ENCODE measurements at places on chromosomes 1 and 21. TPM values are rescaled to one million over a fixed set of nuclear protein-coding genes. Genes with fewer than 3 reads are reported as not detected.

The ZNF687 gene
- total RNA-seq: 37.2 TPM

The PTCH2 gene
- 1.4 TPM for total RNA-seq

- no peak for DNase-seq
Observed at GRCh38 chr1:39352881-39353280, 138.6 kb upstream of the BMP8A start.

DNA sequence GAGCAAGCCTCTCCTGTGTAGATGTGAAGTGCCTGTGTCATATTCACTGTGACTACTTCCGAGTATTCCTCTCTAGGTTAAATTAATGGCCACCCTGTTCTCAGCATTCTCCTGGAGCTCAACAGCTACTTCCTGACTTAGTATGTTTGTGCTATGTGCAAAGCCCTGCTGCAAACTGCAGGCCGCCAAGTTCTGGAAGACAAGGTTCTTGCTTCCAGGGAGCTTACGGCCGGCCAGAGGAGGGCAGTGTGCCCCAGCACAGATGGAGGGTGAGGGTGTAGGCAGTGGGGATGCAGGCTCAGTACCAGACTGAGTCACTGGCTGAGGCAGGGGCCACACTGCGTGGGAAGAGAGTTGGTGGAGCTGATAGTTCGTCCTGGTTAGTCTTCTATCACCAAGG is 43.2 kb downstream of the ELK4 start:
- DNase-seq: no peak

The ITLN1 gene
- total RNA-seq: not detected

GRCh38 chr21:31887391-31887841 is 14.6 kb downstream of the HUNK start:
- no peak for DNase-seq

GRCh38 chr1:155977690-155978324 is 540 bp downstream of the ARHGEF2 start:
- DNase-seq: no peak

The CSTB gene
- 22.4 TPM for total RNA-seq

The LRRN2 gene
- 3.3 TPM for total RNA-seq

GRCh38 chr1:8373581-8374241 is 55.8 kb downstream of the SLC45A1 start:
- no peak for DNase-seq

The KRTAP6-1 gene
- total RNA-seq: not detected

GRCh38 chr21:25871566-25871965 is 136.8 kb downstream of the GABPA start:
- no peak for DNase-seq

The AVPR1B gene
- total RNA-seq: not detected

The CLCA2 gene
- total RNA-seq: 0.11 TPM

GRCh38 chr1:54834007-54834541 is 33.0 kb upstream of the TTC22 start:
- DNase-seq: no peak

The ZFP69 gene
- 4.3 TPM for total RNA-seq

DNA sequence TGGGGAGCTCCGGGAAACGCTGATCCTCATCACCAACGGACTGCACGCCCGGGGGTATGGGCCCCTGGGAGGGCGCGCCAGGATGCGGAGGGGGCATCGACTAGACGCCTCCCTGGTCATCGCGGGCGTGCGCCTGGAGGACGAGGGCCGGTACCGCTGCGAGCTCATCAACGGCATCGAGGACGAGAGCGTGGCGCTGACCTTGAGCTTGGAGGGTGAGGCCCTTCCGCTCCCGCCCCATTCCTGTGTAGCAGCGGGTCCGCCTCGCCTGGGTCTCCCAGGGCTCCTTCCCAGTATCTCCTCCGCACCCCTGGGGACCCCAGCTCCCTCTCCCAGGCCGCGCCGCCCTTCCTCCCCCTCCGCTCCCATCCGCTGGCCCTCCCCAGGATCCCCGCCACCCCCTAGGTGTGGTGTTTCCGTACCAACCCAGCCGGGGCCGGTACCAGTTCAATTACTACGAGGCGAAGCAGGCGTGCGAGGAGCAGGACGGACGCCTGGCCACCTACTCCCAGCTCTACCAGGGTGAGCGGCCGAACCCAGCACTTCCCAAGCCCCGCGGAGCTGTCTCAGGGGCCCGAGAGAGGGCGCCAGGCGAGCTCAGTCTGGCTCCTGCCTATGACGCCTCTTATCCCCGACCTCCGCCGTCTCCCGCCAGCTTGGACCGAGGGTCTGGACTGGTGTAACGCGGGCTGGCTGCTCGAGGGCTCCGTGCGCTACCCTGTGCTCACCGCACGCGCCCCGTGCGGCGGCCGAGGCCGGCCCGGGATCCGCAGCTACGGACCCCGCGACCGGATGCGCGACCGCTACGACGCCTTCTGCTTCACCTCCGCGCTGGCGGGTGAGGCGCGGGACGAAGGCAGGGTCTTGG is 5.0 kb downstream of the HAPLN2 start:
- DNase-seq: no peak

DNA sequence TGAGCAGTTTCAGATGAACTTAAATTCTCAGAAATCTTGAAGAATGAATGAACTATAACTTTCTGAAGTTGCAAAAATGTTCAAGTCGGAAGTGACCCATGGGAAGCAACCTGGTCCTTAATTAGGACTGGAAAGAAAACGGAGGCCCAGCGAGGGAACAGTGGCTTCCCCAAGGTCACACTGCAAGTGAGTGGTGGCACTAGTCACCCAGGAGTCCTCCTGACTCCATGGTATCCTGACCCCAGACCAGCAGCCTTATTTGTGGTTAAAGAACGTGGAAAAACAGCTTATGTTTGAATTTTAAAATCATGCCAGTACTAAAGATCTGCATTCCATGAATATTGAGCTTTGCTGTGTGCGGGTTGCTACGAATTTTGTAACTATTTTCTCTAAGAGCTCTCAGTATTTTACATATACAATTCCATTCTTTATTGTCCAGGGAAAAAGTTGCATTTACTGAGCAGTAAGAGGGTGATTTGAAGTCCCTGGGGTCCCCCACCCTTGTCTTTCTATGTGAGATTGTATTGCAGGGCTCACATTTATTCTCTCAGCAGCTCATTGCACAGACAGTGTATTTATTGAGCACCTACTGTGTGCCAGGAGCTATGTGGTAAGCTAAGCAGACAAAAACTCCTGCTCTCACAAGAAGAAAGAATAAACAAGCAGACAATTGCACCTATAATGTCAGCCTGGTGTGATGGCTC is 61.6 kb upstream of the ATP5PO start:
- DNase-seq: no peak

DNA sequence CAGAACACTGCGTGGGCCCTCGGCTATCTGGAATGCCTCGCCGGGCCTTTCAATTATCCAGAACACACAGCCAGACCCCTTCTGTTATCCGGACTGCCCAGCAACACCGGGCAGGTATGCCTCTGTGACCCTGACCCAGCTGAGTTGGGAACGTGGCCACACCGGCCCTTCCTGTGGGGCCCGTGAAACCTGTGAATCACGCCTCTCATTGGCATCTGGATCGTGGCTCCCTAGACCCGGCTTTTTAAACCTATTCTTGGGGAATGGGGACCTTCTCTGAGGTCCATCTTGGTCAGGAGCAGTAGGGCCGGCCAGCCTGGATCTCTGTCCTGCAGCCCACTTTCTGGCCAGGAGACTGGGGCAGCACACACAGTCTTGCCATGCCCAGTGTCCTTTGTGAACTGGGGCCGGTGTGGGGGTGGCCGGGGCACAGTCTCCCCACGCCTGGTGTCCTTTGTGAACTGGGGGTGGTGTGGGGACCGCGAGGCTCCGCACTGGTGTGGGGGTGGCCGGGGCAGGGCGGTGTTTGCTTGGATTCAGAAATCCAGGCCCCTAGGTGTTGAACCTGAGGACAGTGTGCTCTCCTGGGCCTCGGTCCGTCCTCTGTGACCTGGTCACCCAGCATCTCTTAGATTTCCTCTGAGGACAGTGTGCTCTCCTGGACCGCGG is 11.1 kb downstream of the COL18A1 start:
- DNase-seq: no peak

DNA sequence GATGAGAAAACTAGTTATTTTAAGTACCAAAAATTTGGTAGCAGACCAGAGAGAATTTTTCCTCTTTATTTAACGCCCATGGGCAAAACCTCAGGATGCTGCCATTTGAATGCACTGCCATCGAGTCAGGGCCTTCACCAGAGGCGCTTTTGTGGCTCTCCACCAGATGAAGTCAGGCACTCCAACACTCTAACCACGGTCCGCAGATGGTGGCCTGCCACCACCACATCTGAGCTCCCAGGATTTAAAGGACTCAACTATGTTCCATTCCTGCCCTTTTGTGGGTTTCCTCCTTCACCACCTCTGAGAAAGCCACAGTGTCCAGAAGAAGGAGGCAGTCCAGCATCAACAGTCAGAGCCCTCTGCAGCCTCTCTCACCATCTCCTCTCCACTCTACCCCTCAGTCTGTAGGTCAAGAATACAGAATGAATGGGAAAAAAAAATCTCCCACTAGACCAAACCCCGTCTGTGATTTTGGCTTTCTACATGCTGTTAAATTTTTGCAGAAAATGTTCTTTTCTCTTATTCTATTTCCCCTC is 647.4 kb downstream of the USP25 start:
- no peak for DNase-seq

The NES gene
- total RNA-seq: 56.9 TPM

GRCh38 chr1:160421881-160422280 is 21.5 kb downstream of the VANGL2 start:
- no peak for DNase-seq

DNA sequence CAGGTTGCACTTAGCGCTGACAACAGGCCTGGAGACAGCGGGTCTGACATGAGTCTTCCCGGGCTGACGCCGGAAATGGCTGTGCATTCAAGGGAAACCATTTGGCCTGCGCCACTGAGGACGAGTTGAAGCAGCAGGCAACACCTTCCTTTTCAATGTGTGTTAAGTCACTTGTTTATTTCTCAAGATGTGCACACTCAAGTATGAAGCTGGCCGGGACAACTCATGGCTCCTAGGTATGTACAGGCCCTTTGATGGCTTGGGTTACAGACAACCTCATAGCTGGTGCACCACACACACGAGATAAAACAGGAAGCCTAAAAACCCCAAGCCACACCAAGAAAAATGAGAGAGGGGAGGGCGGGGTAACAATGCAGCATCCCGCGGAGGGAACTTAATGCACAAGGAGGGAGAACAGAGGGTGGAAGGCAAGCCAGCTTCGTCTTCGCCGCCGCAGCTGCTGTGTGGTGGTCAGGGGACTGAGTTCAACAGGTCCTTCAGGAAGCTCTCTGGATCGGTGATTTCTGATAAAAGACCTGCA is 118.0 kb upstream of the IFFO2 start:
- no peak for DNase-seq

The NR1I3 gene
- total RNA-seq: not detected

The RGS21 gene
- not detected for total RNA-seq

DNA sequence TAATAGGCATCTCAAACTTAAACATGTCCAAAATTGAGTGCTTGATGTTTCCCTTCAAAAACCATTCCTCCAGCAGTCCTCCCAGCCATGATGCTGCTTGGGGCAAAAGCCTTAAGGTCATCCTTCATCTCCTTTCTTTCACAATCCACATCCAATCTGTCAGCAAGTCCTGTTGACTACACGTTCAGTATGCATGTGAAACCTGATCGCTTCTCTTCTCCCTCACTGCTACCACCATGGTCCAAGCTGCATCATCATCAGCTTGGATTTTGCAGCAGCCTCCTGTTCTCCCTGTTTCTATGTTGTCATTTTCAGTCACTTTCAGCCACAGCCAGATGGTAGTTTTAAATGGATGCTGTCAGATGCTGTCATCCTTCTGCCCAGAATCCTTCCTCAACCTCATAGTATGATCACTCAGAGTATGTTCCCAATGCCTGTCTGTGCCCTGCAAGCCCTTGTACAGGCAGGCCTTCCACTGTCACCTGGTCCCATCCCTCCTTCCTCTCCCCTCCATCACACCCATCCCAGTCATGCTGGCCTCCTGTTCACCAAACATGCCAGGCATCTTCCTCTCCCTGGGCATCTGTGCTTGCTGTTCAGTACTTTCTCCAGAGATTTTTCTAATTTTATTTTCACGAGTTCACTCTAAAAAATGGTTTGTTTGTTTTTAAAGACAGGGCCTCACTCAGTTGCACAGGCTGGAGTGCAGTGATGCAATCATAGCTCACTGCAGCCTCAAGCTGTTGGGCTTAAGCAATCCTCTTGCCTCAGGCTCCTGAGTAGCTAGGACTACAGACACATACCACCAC is 66.0 kb downstream of the SYDE2 start:
- no peak for DNase-seq

The FCER1G gene
- 1.8 TPM for total RNA-seq

The SPRR2B gene
- total RNA-seq: not detected

GRCh38 chr1:175222296-175222938 is 29.8 kb upstream of the KIAA0040 start:
- DNase-seq: no peak

DNA sequence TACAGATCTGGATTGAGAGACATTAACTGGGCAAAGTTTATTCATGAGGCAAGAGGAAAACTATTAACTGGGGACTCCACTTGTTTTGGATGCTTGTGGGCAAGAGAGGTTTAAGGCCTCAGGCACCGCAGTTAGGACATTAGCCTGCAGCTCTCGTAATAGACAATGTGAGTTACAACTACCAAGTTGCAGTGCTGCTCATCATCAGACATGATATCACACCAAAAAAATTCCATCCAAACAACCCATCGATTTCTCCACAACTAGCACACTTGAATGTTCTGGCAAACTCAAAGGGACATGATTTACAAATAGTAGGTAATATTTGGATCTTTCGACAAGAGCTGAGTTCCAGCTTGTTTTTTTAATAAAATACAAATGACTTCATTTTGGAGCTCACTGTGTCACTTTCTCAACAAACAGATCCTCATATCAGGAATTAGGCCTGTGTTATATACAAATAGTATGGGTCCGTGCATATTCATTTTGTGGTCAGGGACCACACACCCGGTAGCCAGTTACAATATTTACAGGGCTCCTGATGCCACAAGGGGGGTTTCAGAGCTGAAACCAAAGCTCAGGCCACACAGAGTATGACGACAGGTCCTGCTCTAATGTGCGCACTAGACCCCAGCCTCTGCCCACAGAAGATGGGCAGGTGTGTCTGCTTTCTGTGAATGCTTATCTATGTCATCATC is 128.0 kb downstream of the TGFBR3 start:
- no peak for DNase-seq

GRCh38 chr1:175976865-175977642 is 230.0 kb downstream of the COP1 start:
- DNase-seq: no peak

The C1orf185 gene
- not detected for total RNA-seq

- DNase-seq: no peak
Observed at GRCh38 chr1:36448530-36449056, 1.7 kb downstream of the OSCP1 start.

DNA sequence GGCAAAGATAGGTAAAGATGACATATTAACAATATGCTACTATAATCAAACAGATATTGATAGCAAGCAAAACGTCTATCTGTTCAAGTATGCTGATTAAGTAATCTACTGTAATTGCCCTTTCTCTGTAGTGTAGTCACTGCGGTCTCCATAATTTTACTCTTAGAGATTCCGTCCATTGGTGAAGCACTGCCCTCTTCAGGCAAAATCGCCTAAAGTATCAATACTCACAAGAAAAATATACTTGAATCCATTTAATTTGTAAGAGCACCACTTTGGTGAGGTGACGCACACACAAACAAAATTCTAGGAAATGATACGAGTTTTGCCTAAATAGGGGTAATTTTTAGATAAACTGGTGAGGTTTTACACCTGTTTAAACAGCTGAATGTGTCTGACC is 434.6 kb upstream of the CHRM3 start:
- no peak for DNase-seq

The CRB1 gene
- 0.90 TPM for total RNA-seq

The MTMR11 gene
- 37.4 TPM for total RNA-seq

Measured in mesothelial cell of epicardium (in vitro differentiated cells).